Neural progenitor cell (in vitro differentiated cells): ENCODE measurements at places on chromosomes 3 and 15. TPM values are rescaled to one million over a fixed set of nuclear protein-coding genes. Genes with fewer than 3 reads are reported as not detected.

The CCR8 gene
- not detected in 2 replicates for total RNA-seq

DNA sequence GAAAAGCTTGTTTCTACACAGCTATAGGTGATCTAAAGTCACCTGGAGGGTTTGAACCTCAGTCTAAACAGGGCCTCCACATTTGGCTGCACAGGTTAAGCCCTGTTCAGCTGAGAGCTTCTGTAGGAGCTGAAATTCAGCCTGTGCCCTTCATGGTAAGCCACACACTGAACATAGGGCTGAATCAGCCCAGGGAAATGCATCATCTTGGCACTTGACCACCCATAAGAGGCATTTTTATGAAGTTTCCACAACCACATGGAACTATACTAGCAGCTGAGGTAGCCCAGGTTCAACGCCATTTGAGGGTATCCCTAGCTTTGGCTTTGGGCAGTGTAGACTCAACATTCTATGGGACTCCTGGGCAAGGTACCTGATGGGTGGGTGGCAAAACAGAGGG lies 126.8 kb downstream of the FAM174B start:
- H3K4me3 ChIP-seq = no peak overlapping the region
- H3K27me3 ChIP-seq = no peaks in the 10 kb centered on the region
- H3K27ac ChIP-seq = no peak overlapping the region
- DNase-seq = no peak
- no peaks in the 10 kb centered on the region for H3K36me3 ChIP-seq

GRCh38 chr15:99426431-99427105 lies 139.2 kb upstream of the MEF2A start:
- no peaks in the 10 kb centered on the region for H3K4me1 ChIP-seq
- no peak overlapping the region for H3K4me3 ChIP-seq
- H3K27ac ChIP-seq = no peak overlapping the region
- H3K27me3 ChIP-seq = no peaks in the 10 kb centered on the region

DNA sequence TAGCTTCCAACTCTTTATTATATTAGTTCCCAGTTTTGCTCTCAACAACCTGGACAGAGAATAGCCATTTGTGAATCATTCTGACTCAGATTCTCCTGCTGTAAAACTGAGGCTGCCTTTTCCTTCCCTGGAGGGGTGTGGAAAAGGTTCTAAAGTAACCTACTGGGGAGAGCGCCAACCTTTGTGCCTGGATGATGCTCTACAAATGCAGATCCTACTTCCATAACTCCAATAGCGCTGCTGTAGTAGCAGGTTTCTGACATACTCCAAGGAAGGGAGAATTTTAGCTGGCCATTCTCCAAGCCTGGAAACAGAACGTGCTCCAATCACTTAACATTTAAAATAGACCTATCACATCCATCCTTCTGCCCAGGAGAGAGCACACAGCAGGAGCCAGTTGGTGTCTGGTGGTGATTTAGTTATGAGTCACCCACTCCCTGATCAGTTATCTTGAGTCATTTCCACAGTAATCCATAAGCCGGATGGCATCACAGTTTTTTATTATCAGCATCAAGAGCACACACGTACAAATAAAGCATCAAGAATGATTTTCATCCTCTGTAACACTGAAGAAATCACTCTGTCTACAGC lies 38.3 kb downstream of the MYH15 start:
- no peaks in the 10 kb centered on the region for H3K27me3 ChIP-seq
- H3K4me3 ChIP-seq = no peak overlapping the region
- no peak overlapping the region for H3K27ac ChIP-seq
- no peaks in the 10 kb centered on the region for H3K36me3 ChIP-seq
- H3K4me1 ChIP-seq = peaks cover 7% of the 10 kb centered on the region

- H3K36me3 ChIP-seq = no peaks in the 10 kb centered on the region
- DNase-seq = no peak
- H3K27ac ChIP-seq = no peak overlapping the region
- no peaks in the 10 kb centered on the region for H3K4me1 ChIP-seq
- H3K27me3 ChIP-seq = no peaks in the 10 kb centered on the region
Observed at GRCh38 chr3:34626699-34627098, 828.3 kb downstream of the PDCD6IP start.

- peaks cover 28% of the 10 kb centered on the region for H3K27me3 ChIP-seq
- H3K36me3 ChIP-seq = no peaks in the 10 kb centered on the region
- H3K27ac ChIP-seq = no peak overlapping the region
- DNase-seq = no peak
Observed at GRCh38 chr3:192917028-192917403, 640 bp downstream of the MB21D2 start.

- DNase-seq = no peak
- H3K27ac ChIP-seq = no peak overlapping the region
- no peaks in the 10 kb centered on the region for H3K36me3 ChIP-seq
- no peaks in the 10 kb centered on the region for H3K27me3 ChIP-seq
- H3K4me1 ChIP-seq = peaks cover 3% of the 10 kb centered on the region
Observed at GRCh38 chr15:69133862-69134519, 26.4 kb upstream of the GLCE start.
